ENCODE measurements at places on chromosomes 7 and 10.

DNA sequence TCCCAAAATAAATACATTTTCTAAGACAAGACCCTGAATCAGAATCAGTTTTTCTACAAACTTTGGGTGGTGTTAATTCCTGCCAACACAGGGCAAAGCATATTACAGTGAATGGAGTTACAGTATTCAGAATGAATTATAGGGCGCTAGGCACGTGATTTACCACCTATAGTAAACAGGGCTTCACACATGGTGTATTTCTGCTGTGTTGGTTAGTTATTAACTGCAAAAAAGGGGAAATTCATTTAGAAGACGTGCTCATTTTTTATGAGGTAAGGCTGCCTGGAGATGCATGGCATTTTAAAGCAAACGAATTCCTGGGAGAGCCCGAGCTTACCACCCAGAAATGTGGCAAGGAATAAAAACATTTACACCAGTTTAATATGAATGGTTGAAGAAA is 393.8 kb downstream of the LRMDA start:
- DNase-seq, result no peak

DNA sequence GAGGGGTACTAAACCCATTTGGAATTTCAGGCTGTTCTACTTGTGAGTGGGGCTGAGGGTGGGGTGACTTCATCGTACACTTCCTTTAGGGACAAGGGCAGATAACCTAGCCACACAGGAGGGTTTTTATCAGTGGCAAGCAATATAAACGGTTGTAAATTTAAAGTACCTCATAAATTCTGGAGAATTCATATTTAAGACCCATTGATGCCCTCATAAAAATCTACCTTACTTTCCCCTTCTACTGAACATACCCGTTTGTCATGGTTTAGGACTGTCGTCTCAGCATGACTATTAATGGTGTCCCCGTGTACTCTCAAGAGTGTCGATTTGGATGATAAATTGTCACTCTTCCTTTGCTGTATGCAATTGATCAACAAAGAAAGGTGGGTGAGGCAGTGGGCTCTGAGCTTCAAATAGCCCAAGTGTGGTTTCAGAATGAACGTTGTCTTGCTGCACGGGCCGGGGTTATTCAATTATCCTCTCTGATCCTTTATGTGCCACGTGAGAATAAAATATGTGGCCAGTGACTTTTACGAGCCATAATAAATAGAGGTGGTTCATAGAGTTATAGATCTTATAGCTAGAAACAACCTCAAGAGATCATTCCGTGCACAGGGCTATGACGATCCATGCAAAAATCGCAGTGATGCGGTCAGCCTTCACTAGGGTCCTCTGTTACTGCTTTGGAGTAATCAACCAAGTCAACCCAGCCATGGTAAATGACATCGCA is 82.2 kb downstream of the FAM107B start:
- DNase-seq, result no peak

DNA sequence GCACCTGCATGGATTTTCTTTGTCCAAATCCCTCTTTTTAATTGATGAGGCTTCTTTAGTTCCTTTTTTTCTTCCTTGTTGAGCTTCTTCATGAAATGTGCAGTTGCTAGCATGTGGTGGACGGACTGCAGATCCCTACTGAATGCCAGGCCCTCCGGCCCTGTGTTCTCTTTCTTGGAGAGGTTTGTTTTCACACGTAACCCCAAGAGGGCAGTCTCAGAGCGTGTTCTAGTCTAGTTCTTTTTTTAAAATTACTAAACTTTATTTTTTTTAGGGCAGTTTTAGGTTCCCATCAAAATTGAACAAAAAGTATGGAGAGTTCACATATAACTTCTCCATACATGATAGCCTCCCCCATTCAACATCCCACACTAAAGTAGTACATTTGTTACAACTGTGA is 190.0 kb downstream of the CFTR start:
- DNase-seq, result no peak

DNA sequence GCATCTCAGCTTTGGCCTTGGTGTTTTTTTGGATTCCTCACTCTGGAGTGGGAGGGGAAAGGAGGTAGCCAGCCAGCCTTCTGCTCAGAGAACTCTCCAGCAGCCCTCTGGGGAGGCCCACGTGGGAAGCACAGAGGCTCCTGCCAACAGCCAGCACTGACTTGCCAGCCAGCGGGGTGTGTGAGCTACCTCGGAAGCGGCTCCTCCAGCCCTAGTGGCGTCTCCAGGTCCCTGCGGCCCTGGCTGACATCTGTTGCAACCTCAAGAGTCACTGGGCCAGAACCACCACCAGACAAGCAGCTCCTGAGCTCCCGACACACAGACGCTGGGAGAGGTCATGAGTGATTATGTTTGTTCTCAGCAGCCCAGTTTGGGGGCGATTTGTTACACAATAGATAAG is 180.2 kb upstream of the FZD8 start:
- no peak for DNase-seq

- DNase-seq, result no peak
Observed at GRCh38 chr7:131522325-131522930, 34.0 kb downstream of the PODXL start.

DNA sequence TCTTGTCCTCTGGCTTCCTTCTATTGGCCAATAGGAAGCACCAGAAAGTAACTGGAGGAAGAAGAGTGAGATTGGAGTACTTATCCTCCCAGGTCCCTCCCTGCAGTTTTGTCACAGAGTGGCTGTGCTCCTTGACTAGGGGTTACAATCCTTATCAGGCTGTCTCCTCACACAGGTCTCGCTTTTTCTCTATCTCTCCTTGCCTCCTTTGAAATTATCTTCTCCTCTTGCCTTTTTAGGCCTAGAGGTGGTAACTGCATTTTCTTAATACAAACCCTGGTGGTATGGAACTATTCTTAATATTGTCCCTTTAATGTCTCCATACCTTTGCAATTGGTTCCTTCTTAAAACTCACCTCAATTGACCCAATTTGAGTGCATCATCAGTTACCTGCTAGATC is 2.7 kb downstream of the PRSS37 start:
- DNase-seq, result no peak

DNA sequence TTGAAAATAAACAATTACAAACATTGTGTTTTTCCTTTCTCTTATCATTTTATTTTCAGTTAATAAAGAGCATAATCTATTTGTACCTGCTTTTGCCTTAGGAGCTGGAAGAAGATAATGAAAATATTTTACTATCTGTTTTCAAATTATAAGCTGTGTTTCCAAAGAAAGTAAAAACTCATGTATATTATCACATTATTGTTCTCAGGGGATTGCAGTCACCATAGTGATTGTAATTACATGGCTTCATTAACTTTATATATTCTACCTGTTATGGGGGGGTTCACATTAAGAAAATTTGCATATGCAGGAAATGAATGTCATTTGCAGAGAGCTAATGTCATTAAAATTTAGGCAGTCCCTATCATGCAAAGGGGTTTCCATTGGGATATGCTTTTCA is 542.3 kb downstream of the NXPH1 start:
- no peak for DNase-seq

GRCh38 chr10:35712486-35712885 is 70.4 kb upstream of the FZD8 start:
- no peak for DNase-seq

GRCh38 chr10:132066812-132067211 is 1.1 kb downstream of the JAKMIP3 start:
- DNase-seq, result no peak

- no peak for DNase-seq
Observed at GRCh38 chr10:73780966-73781365, 882 bp upstream of the CHCHD1 start.

- no peak for DNase-seq
Observed at GRCh38 chr7:38211940-38212339, 33.9 kb downstream of the STARD3NL start.

DNA sequence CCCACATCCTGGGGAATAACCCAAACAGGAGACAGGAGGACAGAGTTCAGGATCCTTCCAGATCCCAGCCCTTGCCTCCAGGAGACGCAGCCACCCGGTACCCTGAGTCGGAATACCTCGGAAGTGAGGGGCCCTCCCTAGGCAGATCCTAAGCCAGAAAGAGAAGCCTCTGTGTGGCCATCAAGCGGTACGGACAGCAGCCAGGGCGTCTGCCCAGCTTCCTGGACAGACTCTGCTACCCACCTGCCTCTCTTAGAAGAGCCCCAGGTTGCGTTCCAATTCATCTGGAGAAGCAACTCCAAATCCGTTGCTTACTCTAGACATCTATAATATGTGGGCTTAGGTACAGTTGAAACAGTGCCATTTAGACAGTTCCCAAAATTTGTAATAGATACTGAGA is 220.2 kb upstream of the SH2B2 start:
- no peak for DNase-seq

GRCh38 chr7:44539669-44540506 is 1.2 kb downstream of the NPC1L1 start:
- DNase-seq, result no peak

DNA sequence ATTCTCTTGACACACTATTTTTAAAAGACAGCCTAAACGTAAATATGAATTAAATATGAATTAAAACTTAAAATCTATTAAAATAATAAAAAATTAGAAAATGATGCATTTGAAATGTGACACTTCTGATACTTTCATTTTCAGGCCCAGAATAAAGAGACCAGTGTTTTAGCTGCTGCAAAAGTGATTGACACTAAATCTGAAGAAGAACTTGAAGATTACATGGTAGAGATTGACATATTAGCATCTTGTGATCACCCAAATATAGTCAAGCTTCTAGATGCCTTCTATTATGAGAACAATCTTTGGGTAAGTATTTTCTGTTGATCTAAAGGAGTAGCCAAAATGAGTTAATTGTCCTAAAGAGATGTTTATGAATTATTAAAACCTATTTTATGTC is 23.6 kb downstream of the SLK start:
- no peak for DNase-seq

GRCh38 chr10:118974951-118975350 is 54.6 kb upstream of the NANOS1 start:
- DNase-seq, result no peak

DNA sequence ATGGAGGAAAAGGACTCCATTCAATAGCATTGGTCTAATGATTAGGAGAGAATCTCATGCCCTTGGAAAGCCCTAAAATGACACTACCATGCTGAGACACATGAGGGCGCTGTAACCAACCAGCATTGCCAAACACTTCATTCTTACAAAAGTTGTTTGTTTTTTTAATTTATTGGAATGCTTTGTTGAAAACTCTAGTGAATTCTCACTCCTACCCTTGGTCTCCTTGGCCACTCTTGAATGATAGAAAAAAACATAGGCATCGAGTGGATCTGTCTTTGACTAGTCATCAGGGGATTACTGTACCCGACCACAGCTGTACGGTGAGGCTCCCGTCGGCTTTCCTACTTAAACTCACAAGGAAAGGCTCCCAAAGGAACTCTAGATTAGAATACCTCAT is 29.3 kb upstream of the ADD3 start:
- no peak for DNase-seq

DNA sequence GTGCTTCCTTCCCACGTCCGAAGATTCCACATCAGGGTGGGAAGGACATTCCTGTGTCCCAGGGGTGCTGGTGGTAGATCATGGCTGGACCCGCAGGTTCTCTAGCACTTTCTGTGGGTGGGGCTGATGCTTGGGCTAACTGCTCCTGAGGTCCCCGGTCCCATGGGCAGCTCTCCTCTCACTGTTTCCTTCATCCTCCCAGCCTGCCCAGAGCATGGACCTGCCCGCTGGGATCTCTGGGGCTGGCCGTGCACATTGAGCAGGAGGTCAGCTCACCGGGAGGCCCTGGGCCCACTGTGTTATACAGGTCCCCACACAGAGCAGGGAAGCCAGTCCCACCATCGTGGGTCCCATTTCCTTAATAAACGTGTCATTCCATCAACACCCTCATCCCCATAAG is 502.3 kb downstream of the TCERG1L start:
- DNase-seq, result no peak

- DNase-seq, result no peak
Observed at GRCh38 chr7:158569858-158570323, 17.7 kb downstream of the PTPRN2 start.

- no peak for DNase-seq
Observed at GRCh38 chr7:94174956-94175355, 170.8 kb upstream of the BET1 start.

DNA sequence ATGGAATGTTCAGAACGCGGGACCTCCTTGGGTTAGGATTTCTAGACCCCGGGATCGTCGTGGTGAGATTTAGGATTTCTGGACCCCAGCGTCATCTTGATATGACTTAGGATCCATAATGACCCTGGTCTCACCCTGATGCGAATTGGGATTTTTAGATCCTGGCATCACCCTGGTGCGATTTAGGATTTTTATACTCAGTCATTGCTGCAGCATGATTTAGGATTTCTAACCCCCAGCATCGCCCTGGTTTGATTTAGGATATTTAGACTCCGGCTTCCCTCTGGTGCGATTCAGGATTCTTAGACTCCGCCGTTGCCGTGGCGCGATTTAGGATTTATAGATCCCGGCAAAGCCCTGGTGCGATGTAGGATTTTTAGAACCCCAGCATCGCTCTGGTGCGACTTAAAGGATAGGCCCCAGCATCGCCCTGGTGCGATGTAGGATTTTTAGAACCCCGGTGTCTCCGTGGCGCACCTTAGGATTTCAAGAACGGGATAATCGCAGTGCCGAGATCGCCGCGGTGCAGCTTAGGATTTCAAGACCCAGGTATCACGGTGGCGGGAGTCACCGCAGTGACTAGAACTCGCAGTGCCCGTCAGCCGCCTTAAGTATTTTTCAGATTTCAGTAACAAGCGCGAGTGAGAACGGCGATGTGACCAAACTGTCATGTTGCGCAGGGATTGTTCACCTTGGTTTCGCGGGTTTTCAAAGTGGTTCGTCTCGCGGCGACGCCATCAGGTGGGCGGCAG is 814 bp downstream of the MEST start:
- DNase-seq, result no peak

- no peak for DNase-seq
Observed at GRCh38 chr7:15464667-15465121, 97.1 kb downstream of the AGMO start.

DNA sequence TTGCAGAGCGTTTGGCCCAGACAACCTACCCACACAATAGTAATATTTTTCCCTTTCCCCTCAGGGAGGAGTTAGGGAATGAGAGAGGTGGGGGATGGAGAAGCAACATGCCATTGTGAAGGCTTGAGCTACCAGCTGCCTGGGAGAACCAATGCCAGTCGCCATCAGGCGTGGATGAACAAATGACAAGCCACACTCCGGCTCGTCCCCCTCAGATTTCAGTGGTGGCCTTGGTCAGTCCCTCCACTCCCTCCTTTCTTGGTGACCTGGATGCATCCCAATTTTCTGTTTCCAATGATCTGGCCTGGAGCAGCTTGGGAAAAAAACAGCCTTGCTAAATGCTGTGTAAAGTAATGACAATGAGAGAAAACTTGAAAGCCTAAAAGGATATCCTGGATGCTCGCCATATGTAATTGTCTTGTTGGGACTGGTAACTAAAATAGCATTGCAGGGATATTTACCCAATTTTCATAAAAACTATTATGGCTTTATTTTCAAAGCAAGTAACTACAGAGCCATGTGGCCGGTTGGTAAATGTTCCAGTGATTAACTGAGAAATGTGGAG is 110.7 kb downstream of the ICA1 start:
- DNase-seq, result no peak

GRCh38 chr7:158015403-158016179 is 572.0 kb downstream of the PTPRN2 start:
- DNase-seq, result no peak

Measured in non-pigmented ciliary epithelial cell (primary cell).